Activated T-cell treated with anti-CD3 and anti-CD28 coated beads, Interleukin-2, amount 50 U/mL, for 72 hours (primary cell): ENCODE measurements at places on chromosomes 5 and 9. TPM values are rescaled to one million over a fixed set of nuclear protein-coding genes. Genes with fewer than 3 reads are reported as not detected.

The PCDH1 gene
- not detected for total RNA-seq

The DMRTA1 gene
- not detected for total RNA-seq

The ADAMTS2 gene
- not detected for total RNA-seq

The CD14 gene
- total RNA-seq = 0.41 TPM

The PCDHGA10 gene
- total RNA-seq = 0.12 TPM

The ARSB gene
- 12.4 TPM for total RNA-seq

The BNC2 gene
- not detected for total RNA-seq

The TAF1L gene
- total RNA-seq = 0.05 TPM

The CSF1R gene
- 1.8 TPM for total RNA-seq

The LVRN gene
- total RNA-seq = not detected

The SPATA31A3 gene
- total RNA-seq = not detected

The CER1 gene
- total RNA-seq = not detected

The TMEM141 gene
- total RNA-seq = 18.7 TPM

The SV2C gene
- total RNA-seq = 0.19 TPM

The MSX2 gene
- 0.28 TPM for total RNA-seq

The SELENOP gene
- total RNA-seq = 0.16 TPM

The TMEM171 gene
- not detected for total RNA-seq

The RNF14 gene
- 38.6 TPM for total RNA-seq

The LHX6 gene
- not detected for total RNA-seq

The CMYA5 gene
- 0.31 TPM for total RNA-seq

The CDH9 gene
- not detected for total RNA-seq

The EIF4E1B gene
- total RNA-seq = not detected

The SPATA31E1 gene
- total RNA-seq = not detected

The LCN10 gene
- total RNA-seq = 0.21 TPM

The UGT3A2 gene
- total RNA-seq = not detected

The PPP2R2B gene
- total RNA-seq = 2.0 TPM

The PCDHA1 gene
- not detected for total RNA-seq

The BDP1 gene
- 31.9 TPM for total RNA-seq

The SLC25A2 gene
- total RNA-seq = 0.46 TPM

The OR13C3 gene
- total RNA-seq = not detected

The LCN9 gene
- total RNA-seq = not detected

The PLAC8L1 gene
- 1.4 TPM for total RNA-seq

The SLC6A19 gene
- not detected for total RNA-seq

The PCDHB10 gene
- total RNA-seq = not detected

The KCNMB1 gene
- total RNA-seq = not detected

The DAP gene
- 61.6 TPM for total RNA-seq

The HK3 gene
- 0.46 TPM for total RNA-seq

The PCDHB7 gene
- total RNA-seq = not detected

The FOXD4L4 gene
- 0.14 TPM for total RNA-seq

The GLDC gene
- 5.2 TPM for total RNA-seq

The STK32A gene
- total RNA-seq = not detected

The ANKRD33B gene
- total RNA-seq = 6.2 TPM

The WDR36 gene
- total RNA-seq = 42.4 TPM

The FBXW11 gene
- 43.2 TPM for total RNA-seq

The IL4 gene
- 1.2 TPM for total RNA-seq

The ENC1 gene
- total RNA-seq = 0.60 TPM

The MARCOL gene
- not detected for total RNA-seq

The FUT7 gene
- 1.6 TPM for total RNA-seq

The PCDHB5 gene
- not detected for total RNA-seq

The CTSL gene
- total RNA-seq = 5.6 TPM

The AMACR gene
- total RNA-seq = 6.7 TPM

The C9orf72 gene
- total RNA-seq = 11.5 TPM
